MCF 10A (cell line): ENCODE measurements at places on chromosomes 6 and 20.

DNA sequence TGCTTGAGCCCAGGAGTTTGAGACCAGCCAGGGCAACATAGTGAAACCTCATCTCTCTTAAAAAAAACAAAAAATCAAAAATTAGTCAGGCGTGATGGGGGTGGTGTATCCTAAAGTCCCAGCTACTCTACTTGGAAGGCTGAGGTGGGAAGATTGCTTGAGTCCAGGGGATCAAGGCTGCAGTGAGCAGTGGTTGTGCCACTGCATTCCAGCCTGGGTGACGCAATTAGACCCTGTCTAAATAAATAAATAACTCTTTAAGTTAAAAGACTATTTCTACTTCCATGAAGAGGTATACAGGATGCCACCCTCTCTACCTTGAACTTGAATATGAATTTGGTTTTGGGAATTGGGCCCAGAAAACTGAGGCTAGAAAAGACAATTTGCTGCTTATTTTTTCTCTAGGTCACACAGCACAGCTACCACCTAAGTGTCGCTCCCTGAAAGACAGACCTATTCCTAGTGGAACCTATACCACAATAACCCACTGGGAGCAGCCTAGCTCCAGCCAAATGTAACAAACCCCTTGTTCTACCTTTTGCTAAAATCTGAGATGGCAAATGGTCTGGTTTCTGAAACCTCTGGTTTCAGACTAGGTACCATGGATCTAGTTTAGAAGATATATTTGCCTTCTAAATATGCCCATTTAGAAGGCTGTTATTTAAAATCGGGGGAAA, 35.2 kb downstream of the HMGCLL1 start:
- DNase-seq = peak; percentile 22

GRCh38 chr6:21115111-21115510, 478.4 kb upstream of the SOX4 start:
- no peak for DNase-seq

DNA sequence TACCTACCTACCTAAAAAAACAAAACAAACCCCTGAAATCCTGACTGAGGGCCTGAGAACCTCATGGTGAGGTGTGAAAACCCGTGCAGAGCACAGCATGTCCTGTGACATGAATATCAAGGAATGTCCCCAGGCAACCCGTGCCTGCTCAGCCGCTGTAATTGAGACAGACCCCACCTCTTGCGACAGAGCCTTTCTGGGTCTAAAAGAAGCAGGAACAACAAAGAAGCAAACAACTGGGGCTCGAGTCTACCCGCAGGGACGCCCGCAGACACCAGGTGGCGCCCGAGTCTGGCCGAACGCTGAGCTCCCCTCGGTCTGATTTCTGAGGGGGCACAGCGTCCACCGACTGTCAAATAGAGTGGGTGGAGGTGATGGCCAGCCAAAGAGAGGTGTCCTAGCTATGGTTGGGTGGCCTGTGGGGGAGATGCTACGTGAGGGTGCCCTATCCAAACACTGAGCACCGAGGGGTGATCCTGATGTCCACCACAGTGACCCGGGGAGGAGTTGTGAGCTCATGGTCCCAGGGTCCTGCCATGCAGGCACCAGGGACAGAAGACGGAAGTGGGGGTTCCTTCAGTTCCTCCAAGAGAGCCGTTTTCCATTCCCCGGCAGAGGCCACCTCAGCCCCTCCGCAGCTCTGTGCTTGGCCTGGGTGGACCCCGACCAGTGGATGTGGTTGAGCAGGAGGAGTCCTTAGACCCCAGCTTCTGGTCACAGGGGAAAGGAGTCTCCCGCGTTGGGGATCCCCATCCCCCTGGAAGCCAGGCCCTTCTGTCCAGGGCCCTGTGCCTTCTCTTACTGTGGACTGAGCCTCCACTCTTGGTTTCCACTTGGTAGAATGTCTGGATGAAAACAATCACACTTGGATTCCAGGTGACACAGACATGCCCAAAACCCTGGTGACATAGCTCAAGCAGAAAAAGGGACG, 268.2 kb downstream of the CDC5L start:
- DNase-seq = peak; percentile 66

- DNase-seq = no peak
Measured at GRCh38 chr6:35035481-35036030, 105.6 kb downstream of the TCP11 start.

GRCh38 chr6:110485491-110485890, 9.1 kb upstream of the SLC22A16 start:
- DNase-seq = no peak
